NCI-H1694 (cell line): ENCODE measurements at places on chromosomes 2 and 18.

GRCh38 chr2:163593982-163594381 is 141.8 kb downstream of the FIGN start:
- no peak for DNase-seq

DNA sequence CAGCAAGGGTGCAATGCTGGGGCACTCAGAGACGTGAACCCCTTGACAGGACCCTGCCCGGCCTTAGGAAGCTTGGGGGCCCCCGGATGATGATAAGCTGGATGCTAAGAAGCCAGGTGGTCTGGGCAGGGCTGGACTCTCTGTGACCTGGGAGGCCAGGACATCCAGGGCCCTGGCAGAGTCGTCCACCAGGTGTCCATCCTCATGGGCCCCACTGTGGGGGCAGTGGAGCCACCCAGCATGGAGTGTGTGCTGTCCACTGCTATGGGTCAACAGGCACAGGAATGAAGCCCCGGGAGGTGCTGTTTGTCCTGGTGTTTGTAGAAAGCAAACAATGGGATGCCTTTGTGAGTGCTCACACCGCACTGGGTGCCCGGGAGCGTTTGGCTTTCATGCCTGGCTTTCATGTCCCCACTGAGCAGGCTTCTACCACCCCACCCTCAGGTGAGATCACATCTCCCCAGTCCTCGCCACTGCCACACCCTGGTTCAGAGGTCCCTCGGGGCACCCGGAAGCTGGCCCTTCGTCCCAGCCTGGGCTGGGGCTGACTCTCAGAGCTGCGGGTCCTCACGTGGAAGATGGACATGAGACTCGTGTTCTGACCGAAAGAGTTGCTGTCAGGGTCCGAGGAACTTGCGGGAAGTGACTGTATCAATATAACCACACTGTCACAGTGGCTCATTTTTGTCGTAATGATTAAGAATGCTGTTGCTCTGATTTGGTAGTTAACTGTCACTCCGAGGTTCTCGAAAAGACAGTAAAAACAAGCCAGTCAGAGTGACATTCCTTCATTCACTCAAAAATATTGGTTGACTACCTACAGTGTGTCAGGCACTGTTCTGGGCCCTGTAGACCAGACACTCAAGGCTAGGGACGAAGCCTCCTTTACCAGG is 53.3 kb downstream of the INHBB start:
- no peak for DNase-seq

GRCh38 chr2:237276716-237277490 is 137.1 kb downstream of the COL6A3 start:
- no peak for DNase-seq

GRCh38 chr2:37323781-37324535 is 675 bp downstream of the PRKD3 start:
- no peak for DNase-seq

- no peak for DNase-seq
These were observed 4.9 kb downstream of the ASAP2 start for GRCh38 chr2:9211496-9211895.

GRCh38 chr18:8468921-8469335 is 140.3 kb upstream of the RAB12 start:
- DNase-seq: peak; percentile 61

DNA sequence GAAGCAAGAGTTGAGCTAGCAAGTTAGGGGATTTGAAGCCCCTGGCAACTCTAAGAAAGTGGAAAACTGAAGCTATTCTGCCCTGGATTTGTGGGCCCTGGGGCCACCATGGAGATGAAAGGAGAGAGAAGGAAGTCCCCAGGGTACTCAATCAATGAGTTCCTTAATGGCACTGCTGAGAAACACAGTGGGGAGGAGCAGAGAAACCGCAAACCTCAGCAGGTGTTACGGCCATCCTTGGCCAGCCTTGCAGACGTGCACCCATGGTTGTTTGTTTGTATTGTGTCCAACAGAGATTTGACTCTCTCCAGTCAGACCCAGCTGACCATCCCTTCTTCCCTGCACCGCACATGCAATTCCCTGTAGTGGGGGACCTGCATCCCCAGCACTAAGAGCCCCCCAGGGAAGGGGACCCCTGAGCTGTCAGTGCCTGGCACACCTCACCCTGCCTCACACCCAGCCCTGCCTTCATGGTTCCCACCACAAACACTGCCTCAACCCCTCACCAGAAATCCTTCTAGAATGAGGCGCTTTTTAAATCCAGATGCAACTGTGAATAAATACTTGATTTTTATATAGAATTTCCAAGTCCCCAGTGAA is 255.3 kb downstream of the SH3BP4 start:
- no peak for DNase-seq

DNA sequence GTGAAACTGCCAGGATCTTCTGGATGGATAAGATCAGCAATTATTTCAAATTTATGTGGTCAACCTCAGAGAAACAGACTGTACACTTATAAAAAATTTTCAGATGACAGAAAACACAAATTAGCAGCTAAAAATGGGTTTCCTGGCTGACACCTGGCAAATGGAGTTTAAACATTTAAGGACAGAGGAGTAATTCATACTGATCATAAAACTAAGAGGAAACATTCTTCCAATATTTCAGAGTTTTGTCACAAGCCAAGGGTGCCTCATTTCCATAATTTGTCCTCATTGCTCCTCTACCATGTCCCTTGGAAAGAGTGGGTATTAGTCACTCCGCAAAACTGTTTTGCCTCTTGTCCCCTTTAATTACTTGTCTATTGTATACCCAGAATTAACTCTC is 70.2 kb downstream of the TMEFF2 start:
- no peak for DNase-seq

- no peak for DNase-seq
These were observed 117.4 kb downstream of the FAM210A start for GRCh38 chr18:13608791-13609532.

DNA sequence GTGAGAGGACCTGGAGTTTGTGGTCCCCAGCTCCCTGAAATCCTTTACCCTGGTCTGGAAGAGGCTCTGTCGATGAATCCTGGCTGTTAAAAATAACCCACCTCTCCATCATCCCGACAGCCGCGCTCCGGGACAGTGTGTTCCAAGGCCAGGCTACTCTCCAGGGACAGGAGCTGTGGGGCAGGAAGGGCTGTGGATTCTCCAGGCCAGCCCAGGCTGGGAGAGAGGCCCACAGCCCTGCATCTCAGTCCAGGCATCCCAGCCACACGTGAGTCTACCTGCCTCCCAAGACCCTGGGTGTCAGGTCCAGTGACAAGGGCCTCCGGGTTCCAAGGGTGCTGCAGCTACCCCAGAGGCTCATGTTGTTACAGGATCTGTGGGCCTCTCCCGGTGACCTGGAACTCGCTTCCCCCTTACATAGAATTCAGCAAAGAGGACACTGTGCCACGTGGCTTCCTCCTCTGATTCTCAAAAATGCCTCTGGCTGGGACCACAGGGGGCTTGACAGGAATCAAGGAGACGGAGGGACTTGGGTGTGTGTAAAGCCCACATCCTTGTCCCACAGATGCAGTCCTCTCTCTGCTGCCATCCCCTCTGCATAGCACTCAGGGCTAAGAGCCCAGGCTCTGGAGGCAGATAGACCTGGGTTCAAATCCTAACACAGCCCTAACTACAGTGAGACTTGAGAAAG is 17.3 kb downstream of the ADRA2B start:
- DNase-seq: no peak

- no peak for DNase-seq
These were observed 179.8 kb upstream of the HAAO start for GRCh38 chr2:42971947-42972736.

DNA sequence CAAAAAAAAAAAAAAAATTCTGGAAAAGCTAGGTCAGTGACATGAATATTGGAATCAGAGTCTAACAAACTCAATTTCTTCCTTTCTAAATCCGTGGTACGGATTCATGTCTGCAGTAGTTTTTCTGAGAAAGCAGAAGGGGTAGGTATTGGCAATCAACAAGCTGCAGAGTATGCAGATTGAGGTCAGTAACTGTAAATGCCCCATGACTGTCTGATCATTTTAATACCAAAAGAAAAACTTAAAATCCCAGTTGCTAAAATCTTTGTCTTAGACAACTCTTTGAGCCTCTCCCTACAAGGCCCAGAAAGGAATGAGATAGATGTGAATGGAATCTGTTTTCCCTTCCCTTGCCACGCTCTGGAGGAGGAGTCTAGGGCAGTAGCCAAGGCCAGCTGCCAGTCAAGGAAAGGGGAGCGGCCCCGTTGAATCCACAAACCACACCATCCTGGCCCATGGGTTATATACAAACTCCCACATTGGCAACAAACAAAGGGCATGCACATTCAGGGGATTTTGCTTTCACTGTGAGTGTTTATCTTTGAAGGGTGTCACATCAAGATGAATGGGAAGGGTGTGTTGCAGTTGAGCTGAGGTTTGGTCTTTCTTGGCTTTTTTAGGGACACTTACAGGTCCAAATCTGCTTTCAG is 6.1 kb upstream of the CASP8 start:
- DNase-seq: no peak

GRCh38 chr2:27708666-27709065 is 45.0 kb downstream of the SLC4A1AP start:
- DNase-seq: no peak

GRCh38 chr2:159942146-159942545 is 120.3 kb downstream of the PLA2R1 start:
- no peak for DNase-seq

DNA sequence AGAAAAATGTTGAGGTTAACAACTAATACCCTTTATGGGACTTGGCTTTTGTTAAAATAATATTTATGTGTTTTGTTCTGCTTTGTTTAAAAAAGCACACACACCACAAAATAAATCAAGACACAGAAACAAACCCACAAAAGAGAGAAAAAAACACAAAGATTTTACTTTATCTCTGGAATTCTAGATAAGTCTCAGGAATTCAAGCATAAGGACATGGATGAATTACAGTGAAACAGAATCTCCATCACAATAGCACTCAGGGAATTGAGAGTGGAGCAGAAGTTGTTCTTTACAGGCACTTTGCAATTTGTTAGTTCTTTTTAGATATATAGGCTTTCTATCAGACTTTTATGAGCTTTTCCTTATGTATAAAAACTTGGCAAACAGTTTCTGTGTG is 360.9 kb upstream of the ZC3H15 start:
- no peak for DNase-seq

DNA sequence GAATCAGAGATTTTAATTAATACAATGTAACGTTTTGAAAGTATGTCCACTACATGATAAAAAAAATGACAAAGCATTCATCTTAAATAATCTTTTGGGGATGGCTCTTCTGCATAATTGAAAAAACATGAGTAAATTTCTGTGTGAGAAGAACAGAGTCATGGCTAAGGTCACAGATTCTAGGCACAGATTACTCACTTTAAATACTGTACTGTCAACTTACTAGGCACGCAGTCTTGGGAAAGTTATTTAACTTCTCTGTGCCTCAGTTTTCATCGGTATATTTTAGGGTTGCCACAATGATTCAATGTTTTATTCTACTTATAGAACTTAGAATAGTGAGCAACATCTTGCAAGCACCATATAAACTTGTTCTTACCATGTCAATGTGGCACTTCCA is 49.2 kb downstream of the TMEFF2 start:
- DNase-seq: no peak

- DNase-seq: no peak
These were observed 24.2 kb upstream of the TANK start for GRCh38 chr2:161135951-161136593.

GRCh38 chr2:235030936-235031335 is 79.1 kb downstream of the SH3BP4 start:
- DNase-seq: no peak

GRCh38 chr2:240730501-240731177 is 39.0 kb downstream of the AQP12A start:
- DNase-seq: peak; percentile 19

DNA sequence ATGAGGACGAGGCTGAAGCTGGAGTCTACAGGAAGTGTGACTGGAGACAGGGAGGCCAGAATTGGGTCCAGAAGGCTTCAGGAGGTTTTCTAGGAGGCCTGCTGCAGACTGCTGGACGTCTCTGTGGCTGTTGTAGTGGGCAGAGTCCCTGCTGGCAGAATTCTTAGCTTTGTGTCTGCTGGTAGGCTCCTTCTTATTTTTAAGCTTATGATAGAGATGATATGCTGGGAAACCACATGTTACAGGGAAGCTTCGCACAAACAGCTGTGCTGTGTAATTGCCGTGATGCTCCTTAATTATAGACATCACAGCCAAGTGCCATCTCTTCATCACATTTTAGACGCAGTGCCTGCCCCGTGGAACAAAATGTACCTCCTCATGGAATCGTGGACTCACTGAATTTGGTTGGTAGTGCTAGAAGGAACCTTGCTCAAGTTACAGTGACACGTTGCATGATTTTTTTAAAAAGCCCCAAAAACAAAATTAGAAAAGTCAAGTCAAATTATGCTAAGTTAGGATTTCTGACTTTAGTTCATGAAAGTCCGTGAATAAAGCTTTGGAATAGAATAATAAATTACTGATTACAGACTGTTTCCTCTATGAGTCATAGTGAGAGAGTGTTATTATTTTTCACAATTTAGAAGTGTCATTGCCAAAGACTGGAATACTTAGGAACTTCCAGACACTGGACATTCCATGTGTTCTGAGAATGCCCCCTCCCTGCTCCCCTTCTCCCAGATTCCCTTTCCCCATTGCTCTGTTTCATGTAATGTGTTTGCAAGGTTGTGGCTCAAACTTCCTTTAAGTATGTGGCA is 144.1 kb downstream of the FHOD3 start:
- peak; percentile 36 for DNase-seq

GRCh38 chr2:45664635-45665261 is 13.3 kb downstream of the PRKCE start:
- no peak for DNase-seq

DNA sequence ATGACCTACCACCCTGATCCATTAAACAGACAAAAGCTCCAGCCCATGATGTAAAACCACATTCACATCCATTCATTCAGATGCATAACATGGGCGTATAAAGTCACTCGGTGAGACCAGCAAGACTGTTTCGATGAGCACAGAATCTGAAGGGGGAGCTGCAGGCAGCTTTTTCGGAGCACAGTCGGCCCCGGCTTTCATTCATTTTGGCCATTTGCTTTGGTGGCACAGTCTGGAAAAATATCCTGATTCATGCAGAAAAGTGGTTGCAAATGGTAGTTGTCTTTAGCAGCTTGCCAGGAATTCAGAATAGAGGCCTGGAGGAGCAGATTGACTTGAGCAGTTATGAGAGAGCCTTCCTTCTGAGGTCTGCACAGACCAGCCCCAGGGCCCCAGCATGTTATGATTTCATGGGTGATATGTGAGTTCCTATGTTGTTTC is 11.2 kb downstream of the ARID5A start:
- no peak for DNase-seq
